ENCODE measurements at places on chromosomes 7 and 10.

- no peak for DNase-seq
Observed at GRCh38 chr10:72025400-72025799, 61.2 kb downstream of the CHST3 start.

- DNase-seq, result no peak
Observed at GRCh38 chr7:149188213-149188612, 7.1 kb upstream of the ZNF282 start.

DNA sequence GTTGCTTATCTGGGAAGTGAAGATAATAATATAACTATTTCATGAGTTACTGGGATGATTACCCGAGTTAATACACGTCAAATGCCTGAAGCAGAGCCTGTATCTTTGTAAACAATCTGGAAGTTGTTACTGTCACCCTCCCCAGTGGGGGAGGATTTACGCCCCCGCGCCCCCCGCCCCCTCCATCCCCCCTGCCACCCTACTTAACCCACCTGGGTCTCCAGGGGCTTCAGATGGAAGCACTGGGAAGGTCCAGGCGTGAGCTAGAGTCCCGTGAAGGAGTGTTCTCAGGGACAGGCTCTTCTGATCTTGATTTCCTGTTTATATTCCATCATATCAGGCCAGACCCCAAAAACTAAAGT lies 691 bp upstream of the PPA1 start:
- no peak for DNase-seq

GRCh38 chr10:42304341-42304740 lies 334.0 kb downstream of the ZNF33B start:
- peak; percentile 8 for DNase-seq

GRCh38 chr10:82543631-82544030 lies 668.6 kb downstream of the NRG3 start:
- no peak for DNase-seq

- DNase-seq, result no peak
Observed at GRCh38 chr7:43481902-43482678, 100.8 kb upstream of the STK17A start.

DNA sequence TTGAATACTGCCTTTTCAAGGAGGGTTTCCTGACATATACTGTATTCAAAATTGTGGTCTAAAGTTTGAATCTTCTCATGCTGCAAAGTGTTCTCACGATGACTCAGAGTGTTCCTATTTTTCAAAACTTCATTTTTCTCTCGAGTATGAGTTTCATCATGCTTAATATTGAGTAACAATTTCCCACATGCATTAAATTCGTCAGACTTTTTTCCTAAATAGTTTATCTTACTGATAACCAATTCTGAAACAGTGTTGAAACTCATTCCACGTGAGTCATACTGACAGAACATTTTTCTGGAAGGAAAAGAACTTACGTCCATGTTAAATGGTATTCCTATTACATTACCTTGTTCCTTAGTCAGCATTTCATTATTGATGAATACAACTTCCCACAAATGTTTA lies 44.1 kb downstream of the ZNF33B start:
- DNase-seq, result peak; percentile 19

DNA sequence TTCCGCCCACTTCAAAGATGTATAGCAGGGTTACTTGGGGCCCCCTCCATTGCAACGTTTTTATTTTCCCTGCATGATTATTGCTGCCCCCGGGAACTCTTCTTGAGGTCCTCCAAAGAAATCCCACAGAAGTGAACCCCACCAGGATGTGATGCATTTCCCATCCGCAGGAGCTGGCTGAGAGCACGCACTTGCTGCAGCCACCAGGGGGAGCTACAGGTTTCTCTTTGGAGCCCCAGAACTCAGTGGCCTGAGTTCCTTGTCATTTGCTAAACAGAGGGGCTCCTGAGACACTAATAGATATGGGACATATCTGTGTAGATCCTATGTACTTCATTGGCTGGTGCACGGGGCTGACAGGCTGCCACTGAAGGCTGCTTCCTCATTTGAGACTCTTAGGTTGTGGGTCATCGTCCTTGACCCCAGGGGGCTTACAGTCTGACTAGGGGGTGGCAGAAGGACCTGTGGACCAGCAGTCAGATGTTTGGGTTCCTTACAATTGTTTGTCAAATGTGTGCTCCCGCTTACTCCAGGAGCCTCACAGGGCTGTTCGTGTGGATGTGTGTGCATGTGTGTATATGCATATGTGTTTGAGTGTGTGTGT lies 52.3 kb upstream of the ENO4 start:
- DNase-seq, result peak; percentile 76

- DNase-seq, result no peak
Observed at GRCh38 chr10:109974504-109975191, 33.1 kb upstream of the ADD3 start.

DNA sequence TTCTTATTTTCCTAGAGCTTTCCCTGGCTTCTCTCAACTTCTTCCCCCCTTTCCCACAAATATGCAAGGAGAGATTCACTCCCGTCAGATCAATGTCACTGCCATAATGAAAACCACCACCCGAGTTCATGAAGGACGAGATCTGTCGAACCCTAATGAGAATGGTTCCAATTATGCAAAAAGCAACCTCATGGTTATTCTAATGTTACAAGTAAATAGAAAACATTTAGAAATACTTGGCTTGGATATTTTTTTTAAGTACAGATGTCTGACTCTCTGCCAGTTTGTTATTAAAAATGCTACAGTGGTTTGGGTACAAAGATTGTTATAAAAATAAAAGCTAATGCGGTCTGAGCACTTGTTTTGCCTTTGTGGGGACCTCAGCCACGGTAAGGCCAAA lies 25.9 kb upstream of the EMX2 start:
- DNase-seq, result no peak

DNA sequence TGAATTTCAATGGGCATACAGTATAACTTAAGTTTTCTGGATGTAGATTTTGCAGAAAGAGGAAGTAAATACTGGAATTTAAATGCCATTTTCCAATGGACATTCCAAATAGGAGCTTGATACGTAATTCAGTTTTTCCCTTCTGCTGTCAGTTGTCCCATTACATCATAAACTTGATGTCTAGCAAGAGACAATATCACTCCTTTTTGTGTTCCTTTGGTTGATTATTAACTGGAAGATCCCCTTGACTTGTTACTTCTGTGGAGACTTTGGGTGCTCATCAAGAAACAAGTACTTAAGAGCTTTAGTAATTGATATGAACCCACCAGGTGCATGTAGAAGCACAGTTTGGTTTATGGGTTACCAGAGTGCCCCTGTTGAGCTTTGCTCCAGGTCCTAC lies 116.1 kb downstream of the ST7 start:
- DNase-seq, result no peak

DNA sequence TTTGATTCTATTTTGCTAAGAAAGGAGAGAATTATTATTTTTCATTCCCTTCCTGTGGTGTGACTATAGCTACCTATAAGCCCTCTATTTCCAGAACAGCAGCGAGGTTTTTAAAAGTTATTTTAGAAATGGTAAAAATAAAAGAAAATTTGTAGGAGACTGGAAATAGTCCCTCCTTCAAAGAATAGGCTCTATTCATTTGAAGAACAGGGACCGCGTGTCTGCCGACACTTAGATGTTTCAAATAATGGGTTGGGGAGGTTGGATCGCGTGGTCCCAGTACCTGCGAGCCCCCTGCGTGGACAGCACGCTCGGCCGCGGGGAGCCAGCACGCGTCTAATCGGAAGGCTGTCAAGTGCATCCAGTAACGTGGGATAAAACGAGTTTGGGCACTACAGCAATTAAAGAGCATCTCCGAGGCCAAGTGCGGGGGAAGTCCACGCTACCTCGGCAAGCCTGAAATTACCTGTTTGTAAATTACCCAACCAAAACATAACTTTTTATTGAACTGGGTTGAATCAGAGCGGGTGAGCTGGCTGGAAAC lies 1.0 kb downstream of the CACNA2D1 start:
- DNase-seq, result no peak

DNA sequence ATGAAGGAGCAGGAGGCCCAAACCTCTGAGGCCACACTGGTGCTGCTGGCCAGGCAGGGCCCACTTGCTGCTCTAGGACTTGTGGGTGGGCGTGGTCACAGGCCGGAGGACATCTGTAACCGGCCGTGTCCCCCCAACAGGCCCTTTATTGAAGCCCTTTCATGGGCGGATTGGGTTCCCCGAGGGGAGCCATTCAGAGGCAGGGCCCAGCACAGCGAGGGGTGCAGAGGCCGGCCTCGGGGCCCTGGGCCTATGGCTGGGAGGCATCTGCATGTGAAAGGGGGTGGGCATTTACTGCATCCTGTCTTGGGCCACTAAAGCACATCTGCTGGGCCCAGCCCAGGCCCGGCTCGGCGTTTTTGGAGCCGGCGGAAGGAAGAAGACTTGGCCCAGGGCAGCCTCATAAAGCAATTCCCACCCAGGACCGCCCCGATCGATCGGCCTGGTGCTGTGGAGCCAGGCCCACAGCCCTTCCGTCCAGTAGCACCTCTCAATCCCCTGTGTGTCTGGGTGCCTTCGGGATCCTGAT lies 8.4 kb downstream of the LHPP start:
- DNase-seq, result no peak

DNA sequence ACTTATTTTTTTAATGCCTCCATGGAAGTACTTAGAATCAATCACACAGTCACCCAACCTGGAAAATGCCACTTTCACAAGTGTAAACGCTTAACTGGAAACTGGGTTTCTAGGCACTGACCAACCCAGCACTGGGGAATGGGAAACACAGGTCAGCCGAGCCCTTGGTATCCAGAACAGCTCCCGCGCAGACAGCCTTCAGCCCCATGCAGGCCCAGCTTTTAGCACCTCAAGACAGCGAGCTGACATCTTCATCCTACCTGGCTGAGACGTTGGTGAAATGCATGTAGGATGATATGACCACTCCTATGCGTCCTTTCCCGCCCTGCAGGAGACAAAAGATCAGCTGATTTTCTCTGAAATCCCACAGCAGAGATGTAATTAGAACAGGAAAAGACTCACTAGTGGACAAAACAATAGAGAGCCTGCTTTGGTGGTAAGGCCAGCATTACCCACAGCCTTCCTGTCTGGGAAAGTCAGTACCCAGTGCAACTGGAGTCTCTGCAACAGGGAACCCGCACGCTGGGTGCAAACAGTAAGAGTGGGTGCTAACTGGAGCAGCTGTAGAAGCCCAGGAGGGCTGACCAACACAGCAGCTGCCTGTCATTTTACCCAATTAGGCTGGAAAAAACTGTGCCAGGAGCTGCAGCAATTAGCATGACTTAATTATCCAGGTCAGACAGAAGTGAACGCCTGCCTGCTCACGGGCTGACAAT lies 153.7 kb downstream of the TNS3 start:
- no peak for DNase-seq

- no peak for DNase-seq
Observed at GRCh38 chr7:142809671-142810070, 38.9 kb downstream of the PRSS2 start.

GRCh38 chr7:135747366-135747765 lies 1.2 kb downstream of the FAM180A start:
- DNase-seq, result no peak

DNA sequence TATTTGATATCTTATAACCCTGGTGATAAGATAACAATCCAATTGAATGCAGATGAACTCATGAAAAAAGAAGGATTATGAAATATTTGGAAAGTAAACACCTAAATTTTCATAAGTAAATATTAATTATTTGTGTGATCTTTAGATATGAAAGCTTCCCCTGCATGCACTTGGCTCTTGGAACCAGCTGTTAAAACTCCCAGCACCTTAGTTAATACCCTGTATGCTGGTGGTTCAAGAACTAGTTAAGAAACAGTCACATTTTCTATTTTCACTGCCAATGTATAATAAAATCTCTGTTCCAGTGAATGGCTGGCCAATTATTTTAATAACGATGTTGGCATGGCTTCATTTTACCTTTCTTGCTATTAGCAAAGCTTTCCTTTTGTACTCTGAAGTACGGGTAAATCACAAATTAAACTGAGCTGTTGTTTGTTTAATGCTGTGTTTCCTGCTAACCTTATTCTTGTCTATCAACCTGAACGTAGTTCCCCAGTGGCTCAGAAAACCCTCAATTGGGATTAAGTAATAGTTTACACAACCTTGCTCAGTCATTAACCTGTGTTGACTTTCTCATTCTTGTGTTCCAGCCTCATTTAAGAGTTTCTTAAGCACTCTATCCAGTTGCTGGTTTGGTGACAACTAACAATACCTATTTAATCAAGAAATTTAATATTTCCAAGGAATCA lies 38.9 kb downstream of the MET start:
- no peak for DNase-seq

DNA sequence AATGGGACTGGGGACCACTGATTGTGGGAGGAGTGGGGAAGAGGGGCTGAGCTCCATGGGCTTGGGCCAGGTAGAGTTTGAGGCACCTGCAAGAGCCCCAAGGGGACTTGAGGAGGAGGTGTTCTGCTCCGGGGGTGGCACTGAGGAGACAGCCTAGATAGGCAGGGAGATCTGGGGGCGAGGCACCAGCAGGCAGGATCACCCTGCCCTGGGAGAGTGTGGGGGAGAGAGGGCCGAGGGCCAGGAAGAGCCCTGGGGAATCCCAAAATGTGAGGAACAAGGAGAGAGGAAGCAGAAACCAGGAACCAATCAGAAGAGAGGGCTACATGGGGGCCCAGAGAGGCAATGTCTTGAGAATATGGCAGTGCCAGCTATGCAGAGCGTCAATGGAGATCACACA lies 34.6 kb downstream of the LEP start:
- DNase-seq, result no peak

- DNase-seq, result no peak
Observed at GRCh38 chr10:72735288-72735936, 43.5 kb downstream of the MCU start.

- no peak for DNase-seq
Observed at GRCh38 chr7:6563936-6564770, 12.9 kb upstream of the GRID2IP start.

- no peak for DNase-seq
Observed at GRCh38 chr7:28999895-29000716, 42.0 kb upstream of the TRIL start.

GRCh38 chr7:44811093-44811492 lies 14.6 kb downstream of the PPIA start:
- no peak for DNase-seq

GRCh38 chr7:75018570-75019364 lies 54.3 kb downstream of the CASTOR2 start:
- DNase-seq, result no peak

GRCh38 chr10:28089467-28089866 lies 90.6 kb upstream of the ODAD2 start:
- peak; percentile 71 for DNase-seq

GRCh38 chr10:51743146-51743545 lies 43.8 kb upstream of the CSTF2T start:
- DNase-seq, result no peak

- no peak for DNase-seq
Observed at GRCh38 chr7:154684666-154685563, 318.0 kb downstream of the PAXIP1 start.

Measured in RKO (cell line).